ENCODE measurements at places on chromosomes 2 and 18.

GRCh38 chr2:65666156-65666725 lies 233.8 kb upstream of the SPRED2 start:
- no peak for DNase-seq

DNA sequence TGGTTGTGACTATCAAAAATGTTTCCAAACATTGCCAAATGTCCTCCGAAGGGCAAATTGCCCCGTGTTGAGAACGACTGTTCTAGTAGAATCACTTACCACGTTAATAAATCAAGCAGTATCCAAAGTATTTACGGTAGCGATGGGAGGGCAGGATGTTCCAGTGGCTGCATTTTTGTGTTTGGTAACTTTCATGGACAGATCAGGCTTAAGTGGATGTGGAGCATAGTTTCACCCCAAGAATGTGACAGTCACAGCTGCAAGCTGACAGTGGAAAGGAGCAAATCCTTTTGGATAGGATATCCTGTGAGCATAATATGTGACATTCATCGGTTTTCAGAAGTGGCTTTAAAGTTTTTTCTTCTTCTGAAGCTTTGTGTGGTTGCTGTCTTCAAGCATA lies 46.3 kb upstream of the DARS1 start:
- DNase-seq: no peak

GRCh38 chr2:201996679-201997314 lies 36.9 kb upstream of the FZD7 start:
- DNase-seq: no peak

GRCh38 chr2:64173156-64174135 lies 29.2 kb upstream of the PELI1 start:
- DNase-seq: no peak

DNA sequence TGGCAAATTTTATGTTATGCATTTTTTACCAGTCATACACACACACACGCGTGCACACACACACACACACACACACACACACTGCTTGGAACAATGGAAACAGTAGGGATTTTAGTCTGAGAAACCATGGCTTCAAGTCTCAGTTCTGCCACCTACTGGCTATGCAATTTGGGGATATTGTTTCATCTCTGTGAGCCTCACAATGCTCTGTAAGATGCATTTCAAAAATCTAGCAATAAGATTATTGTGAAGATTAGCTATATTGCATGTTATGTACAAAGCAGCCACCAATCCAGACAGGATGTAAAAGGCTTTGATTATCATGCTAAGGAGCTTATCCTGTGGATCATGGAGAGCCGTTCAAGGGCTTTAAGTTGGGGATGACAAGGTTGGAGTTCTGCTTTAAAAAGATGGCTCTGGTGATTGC lies 401.4 kb downstream of the NBAS start:
- DNase-seq: peak; percentile 54

DNA sequence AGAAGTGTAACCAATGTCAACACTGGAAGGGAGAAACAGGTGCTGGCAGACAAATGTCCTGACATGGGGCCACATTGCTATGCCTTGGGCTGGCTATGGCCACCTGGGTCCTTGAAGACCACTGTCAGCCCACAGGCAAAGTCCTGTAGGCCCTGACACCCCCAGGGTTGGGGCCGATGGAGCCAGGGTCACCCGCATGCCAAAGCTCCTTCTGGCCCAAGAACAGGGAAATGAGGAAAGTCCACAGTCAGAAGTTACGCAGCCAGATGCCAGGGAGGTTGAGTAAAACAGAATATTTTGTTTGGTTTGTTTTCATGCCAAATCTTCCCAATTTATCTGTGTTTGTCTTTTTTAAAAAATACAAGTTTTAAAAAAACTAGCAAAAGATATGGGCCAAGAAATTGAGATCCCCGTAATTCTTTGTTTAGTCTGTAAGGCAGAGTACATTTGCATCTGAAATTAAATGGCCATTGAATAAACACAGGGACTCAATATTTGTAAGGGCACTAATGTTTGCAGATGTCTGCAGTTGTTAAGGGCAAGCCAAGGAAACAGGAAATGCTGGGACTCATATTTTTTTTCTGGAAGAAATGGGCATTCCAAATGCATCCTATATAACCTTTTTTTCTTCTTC lies 186.4 kb downstream of the FAM210A start:
- no peak for DNase-seq

- DNase-seq: no peak
Measured at GRCh38 chr18:52824126-52824525, 484.1 kb downstream of the DCC start.

DNA sequence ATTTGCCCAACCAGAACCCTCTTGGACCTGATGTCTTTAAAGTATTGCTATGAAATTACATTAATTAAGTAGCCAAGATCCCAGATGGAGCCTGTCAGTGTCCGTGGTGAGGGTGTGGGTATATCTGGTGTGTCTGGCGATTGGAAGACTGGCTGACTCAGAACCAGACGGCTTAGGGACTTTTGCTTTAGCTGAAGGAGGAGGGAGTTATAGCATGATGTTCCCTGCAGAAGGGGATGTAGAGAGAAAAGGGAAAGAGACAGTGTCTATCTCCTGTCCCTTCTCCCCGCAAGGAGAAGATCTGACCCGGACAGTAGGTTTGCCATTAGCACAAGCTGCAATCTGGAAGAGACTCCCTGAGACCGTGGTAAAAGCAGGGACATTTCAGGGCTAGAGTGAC lies 60.6 kb downstream of the POU3F3 start:
- no peak for DNase-seq

DNA sequence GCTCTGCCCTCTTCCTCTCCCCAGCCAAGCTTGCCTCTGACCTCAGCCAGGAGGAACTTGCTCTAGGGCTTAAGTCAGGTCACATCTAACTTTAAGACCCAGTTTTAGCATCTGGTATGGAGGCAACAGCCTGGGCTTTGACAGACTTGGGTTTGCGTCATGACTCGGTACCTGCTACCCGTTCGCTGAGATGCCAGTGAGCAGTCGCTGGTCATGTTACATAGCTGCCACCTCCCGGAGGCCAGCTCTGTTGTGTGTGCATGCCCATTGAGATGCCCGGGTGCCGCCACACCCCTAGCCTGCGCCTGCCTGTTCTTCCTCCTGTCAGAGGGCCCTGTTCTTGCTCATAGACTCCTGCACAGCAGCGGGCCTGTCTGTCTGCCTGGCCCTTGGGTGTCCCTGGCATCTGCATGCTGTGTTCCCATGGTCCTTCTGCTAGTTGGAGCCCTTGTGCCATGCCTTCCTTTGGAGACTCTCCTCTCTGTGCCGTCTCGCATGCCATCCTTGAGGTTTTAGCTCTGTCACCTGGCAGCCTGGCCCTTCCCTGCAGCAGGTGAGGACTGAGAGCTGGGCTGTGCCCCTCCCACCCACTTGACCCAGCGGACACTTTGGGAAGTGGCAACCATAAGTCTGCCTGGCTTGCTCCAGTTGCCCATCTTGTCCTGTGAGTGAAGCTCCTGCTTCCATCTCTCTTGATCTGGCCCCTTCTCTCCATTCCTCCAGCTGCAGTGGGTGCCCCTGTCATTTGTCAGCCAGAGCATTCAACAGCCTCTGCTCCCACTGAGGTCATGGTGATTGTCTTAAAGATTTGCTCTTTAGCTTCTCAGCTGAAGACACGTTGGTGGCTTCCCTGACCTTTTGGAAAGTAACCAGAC lies 24.9 kb downstream of the ASAP2 start:
- no peak for DNase-seq

DNA sequence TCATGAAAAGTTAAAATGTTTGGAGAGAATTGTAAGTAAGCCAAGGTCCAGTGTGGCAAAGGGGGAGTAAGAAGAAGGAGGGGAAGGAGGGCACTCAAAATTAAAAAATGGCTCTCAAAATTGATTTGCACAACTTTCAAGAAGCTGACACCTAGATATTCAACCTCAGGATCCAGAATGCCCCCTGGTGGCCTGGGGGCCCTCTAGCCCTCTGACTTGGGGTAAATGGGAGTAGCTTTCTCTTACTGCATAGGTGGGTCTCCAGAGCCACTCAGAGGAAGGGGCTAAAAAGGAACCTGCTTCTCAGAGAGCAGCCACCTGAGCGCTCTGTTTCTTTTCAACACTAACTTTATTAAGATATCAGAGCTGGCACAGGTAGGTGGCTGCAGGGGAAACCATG lies 968.5 kb downstream of the BCL11A start:
- peak; percentile 52 for DNase-seq

DNA sequence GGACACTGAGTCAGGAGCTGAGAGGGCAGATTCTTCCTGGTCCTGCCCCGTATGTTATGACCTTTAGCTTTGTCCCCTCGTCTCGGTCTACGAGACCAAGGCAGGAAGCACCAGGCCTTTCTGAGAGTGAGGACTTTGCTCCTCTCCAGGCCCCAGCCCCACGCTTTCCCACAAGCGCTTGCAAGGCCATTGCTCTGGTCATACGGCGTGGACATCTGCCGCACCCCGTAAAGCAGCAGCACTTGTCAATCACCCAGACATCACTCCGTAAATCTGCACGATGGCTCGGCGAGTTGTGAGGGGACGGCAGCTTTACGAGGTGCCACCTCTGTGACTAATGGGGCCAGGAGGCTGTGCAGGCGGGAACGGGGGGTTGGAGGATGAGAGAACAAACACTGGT lies 100.8 kb upstream of the TWIST2 start:
- no peak for DNase-seq

DNA sequence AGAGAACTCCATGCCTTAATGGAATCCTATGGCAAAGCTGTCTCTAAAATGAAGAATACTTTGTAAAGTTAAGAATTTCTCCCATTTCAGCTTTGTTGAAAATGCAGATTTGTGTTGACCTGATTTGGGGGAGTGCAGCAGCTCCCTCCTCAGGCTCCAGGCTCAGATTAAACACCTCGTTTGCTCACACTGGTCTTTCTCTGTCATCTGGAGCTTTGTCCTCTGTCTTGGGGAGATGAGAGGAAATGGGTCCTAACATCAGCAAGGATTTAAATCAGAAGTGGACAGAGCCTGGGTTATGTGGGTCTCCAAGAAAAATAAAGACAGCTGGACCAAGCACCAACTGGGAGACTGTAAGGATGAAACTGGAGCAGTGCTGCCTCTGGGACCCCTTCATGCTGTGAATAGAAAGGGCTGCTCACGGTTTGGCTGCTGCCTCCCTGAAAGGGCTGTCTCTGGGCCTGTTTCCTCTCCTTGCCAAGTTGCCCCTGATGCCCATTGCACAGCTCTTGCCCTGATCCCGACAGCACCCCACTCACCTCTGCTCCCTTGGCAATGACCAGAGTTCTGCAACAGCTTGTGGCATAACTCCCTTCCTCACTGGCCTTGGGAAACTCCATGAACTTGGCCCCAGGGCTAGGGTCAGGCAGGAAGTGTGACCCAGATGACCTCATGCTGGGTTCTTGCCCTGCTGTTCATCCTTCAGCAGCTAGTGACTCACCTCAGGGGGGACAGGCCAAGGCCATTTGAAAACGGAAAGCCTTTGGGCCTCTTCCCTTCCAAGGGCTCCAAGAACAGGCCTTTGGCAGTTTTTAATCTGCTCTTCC lies 197.2 kb downstream of the CYP26B1 start:
- DNase-seq: no peak

DNA sequence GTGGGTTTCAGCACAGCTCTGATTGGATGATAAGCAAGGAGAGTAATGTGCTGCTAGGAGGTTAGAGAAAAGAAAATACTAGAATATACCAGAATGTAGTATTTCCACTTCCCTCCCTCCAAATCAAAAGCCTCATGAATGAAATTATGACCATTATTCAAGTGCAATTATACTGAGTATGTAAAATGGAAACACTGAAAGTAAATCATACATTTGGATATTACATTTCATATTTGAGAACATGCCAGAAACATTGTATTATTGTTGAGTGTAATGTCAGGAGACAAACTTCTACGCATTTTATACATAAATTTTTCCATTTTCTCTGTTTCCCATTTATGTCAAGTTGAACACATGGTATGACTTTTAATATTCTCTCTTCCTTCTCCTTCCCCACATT lies 942 bp upstream of the CETN1 start:
- DNase-seq: no peak

DNA sequence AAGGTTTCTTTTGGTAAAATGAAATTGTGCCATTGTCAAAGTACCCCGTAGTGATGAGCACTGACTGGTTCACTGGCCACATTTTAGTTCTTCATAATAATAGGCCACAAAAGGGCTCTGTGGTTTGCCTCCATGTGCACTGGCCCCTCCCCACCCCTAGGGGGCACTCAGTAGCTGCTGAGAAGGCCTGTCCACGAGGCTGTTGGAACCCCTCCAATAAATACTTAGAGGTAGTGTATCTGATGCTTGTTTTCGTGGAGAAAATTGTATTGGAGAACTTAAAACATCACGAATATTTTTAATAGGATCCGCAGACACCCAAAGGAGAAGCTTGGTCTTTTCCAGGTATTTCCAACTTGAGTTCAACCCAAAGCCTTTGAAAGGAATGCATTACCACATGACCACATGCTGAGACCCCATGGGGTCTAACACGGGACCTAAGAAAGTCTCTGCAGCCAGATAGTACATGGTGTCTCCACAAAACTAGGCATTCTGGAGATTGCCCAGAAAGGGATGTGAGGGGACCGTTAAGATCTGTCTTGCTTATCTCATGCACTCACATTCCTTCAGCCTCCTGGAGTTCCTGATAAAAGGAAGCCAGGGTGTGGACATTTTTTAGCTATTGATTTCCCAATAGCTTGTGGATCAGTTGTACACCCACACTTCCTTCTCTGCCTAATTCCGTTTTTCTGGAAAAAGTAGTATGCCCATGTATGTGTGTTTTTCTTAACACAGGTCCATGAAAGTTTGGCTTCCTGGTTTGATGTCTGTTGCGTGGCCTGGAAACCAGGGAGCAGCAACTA lies 28.5 kb upstream of the NOSTRIN start:
- DNase-seq: peak; percentile 74

GRCh38 chr2:33015421-33016142 lies 68.8 kb downstream of the LTBP1 start:
- DNase-seq: no peak

- no peak for DNase-seq
Measured at GRCh38 chr2:100831831-100832230, 11.9 kb downstream of the NPAS2 start.

DNA sequence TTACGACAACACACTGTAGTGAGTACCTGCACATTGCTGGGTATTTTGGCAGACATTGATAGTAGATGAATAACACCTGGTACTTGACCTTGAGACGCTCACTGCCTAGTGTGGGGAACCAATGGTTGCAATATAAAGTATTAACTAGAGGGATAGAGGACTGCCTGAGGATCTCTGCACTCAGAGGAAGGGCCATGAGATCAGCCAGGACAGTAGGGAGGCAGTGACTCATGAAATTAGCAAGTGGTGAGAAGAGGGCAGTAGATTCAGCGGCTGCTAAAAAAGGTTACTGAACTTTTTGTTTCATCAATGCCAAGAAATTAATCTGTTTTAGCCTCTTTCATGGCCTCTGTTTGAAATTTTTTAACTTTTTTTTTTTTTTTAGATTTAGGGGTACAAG lies 250.8 kb upstream of the TCF4 start:
- no peak for DNase-seq

GRCh38 chr18:28963481-28963880 lies 786.6 kb upstream of the CDH2 start:
- DNase-seq: no peak

GRCh38 chr18:13120983-13121441 lies 97.5 kb upstream of the LDLRAD4 start:
- no peak for DNase-seq

- no peak for DNase-seq
Measured at GRCh38 chr2:17588031-17588430, 47.5 kb downstream of the VSNL1 start.

- no peak for DNase-seq
Measured at GRCh38 chr2:107747964-107748583, 78.6 kb upstream of the RGPD4 start.

GRCh38 chr2:118529908-118530599 lies 317.4 kb downstream of the EN1 start:
- no peak for DNase-seq
